NCI-H2171 (cell line): ENCODE measurements at places on chromosomes 11 and 22.
A peak's percentile ranks its signal among the peaks of the same experiment; 100 is the strongest.

- no peak for DNase-seq
These were observed 158.4 kb downstream of the ATG16L2 start for GRCh38 chr11:72972496-72973128.

- no peak for DNase-seq
These were observed 5.5 kb downstream of the RPS6KA4 start for GRCh38 chr11:64364435-64364834.

- no peak for DNase-seq
These were observed 9.2 kb downstream of the CRTAM start for GRCh38 chr11:122847466-122847865.

DNA sequence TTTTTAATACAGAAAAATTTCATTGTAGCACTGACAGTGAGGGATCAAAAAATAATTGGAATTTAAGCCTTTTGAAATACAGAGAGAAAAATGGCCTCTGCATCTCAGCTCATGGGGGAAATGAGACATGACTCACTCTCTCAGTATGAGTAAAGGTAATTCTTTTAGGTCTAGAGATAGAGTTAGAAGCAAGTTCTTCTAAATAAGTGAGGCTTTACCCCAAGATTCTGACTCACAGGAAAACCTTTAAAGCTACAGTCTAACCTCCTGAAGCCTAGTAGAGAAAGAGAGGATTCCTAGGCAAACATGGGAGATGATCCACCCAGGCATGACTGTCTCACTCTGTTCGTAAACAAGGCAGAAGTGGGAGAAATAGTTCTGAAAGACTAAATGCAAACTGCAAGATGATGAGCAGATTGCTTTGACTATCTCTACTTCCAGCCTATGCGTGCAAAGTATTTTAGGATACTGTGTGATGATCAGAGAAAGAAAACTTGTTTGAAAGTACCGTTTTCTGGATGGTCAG is 1003.3 kb upstream of the CCDC90B start:
- no peak for DNase-seq

GRCh38 chr22:39994041-39994565 is 651 bp upstream of the FAM83F start:
- DNase-seq = no peak

DNA sequence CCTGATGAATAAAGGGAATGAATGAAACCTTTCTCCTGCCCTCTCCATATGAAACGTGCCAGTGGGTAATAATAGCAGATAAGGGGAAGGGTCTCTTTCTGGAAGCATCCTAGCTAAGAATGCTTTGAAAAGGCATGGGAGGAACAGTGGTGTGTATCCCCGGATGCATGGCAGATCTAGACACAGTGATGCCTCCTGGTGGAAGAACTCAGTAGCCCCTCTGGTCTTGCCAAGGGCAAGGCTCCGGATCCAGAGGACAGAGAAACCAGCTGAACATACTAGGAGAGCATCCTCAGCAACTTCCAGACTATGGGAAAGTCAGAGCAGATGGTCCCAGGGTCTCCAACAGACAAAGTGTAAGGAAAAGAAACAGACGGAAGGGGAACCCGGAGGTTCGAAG is 6.4 kb downstream of the BAIAP2L2 start:
- no peak for DNase-seq

DNA sequence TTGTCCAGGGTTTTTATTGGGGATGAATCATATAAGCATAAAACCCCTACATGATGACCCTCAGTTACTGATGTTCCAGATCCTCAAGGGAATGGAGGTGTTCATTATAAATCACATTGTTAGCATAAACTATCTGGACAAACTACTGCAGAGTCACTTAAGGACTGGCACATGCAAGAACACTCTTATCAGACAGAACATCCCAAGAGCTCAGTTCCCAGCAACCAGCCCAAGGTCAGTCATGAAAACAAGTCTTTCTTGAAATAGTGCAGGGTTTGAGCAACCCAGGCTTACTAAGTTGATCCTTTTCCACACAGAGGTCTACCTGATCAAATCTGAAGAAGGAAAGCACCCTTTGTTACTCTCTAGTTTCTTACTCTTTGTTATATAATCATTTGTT is 13.5 kb upstream of the PTS start:
- DNase-seq = no peak

DNA sequence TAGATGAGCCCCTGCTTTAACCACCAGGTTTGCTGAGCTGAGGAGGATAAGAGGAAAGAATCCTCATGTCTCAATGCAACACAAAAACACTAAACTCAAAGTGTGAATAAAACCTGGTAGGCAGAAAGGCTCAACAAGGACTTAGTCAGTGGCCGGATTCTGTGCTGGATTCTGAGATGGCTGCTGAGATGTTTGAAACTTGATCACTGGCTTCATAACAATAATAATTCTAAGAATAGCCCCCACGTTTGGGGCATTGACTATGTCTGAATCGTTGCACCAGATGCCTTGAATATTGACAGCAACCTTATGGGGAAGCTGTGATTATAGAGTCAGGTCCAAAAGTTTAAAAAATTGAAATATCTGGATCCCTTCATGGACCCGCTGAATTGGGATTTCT is 4.6 kb downstream of the DKK3 start:
- DNase-seq = no peak

DNA sequence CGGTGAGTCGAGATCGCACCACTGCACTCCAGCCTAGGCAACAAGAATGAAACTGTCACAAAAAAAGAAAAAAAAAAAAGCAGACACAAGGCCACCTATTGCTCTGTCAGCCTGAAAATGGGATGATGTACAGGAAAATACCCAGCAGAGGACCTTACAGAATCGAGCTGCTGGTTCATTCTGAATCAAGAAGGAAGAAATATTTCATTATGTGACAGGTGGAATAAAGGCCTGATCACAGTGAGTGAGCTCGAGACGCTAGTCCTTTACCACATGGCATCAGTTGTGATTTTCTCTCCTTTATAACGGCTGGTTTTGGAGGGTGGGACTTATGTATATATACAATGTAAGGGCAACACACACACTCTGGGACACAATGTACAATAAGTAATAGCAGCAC is 340.0 kb downstream of the LARGE1 start:
- no peak for DNase-seq

- DNase-seq = no peak
These were observed 65.9 kb upstream of the BLID start for GRCh38 chr11:122181893-122182292.

- DNase-seq = no peak
These were observed at the start of gene INSC for GRCh38 chr11:15114501-15115475. INSC (plus strand) TSS chr11:15114923; CDS start chr11:15149175, 34,252 bp downstream.

GRCh38 chr11:111454561-111455192 is 57.5 kb downstream of the BTG4 start:
- no peak for DNase-seq

GRCh38 chr11:334264-334994 is 13.8 kb upstream of the IFITM3 start:
- no peak for DNase-seq

GRCh38 chr22:30159561-30160353 is 79.5 kb downstream of the HORMAD2 start:
- no peak for DNase-seq

- DNase-seq = no peak
These were observed 44.3 kb downstream of the BLID start for GRCh38 chr11:122071709-122072202.

DNA sequence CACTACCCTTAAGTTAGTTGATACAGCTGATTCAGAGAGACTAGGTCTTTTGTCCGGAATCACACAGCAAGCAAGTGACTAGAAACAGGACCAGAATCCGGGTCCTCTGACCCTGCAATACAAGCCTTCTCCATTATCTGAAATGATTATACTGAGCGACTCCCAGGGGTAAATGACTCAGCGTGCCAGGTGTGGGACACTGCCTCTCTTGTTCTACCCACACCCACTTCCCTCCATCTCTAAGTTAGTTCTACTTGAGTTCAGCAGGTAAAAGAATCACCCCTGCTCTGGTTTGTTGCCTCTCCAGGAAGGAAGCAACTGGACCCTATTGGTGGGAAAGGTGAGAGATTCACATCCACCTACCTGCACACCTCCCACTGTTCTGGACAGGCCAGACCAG is 156.9 kb downstream of the DBX1 start:
- peak; percentile 2 for DNase-seq

DNA sequence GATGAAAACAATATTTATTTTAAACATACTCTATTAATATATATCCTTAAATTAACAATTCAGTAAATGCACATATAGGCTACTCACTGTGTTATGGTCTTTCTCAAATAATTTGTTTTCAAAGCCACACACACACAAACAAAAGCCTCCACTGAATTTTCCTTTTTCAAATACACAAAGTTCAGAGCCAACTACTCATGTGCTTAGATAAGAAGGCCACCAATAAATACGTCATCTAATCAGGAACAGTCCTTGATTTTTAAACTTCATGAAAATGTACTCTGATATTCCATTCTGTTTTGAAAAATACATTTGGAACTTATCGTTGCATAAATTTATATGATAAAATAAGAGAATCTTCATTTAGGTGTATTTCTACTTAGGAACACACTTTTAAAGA is 26.0 kb downstream of the KBTBD3 start:
- no peak for DNase-seq

GRCh38 chr11:124823512-124824376 is 23.5 kb upstream of the MSANTD2 start:
- DNase-seq = no peak

DNA sequence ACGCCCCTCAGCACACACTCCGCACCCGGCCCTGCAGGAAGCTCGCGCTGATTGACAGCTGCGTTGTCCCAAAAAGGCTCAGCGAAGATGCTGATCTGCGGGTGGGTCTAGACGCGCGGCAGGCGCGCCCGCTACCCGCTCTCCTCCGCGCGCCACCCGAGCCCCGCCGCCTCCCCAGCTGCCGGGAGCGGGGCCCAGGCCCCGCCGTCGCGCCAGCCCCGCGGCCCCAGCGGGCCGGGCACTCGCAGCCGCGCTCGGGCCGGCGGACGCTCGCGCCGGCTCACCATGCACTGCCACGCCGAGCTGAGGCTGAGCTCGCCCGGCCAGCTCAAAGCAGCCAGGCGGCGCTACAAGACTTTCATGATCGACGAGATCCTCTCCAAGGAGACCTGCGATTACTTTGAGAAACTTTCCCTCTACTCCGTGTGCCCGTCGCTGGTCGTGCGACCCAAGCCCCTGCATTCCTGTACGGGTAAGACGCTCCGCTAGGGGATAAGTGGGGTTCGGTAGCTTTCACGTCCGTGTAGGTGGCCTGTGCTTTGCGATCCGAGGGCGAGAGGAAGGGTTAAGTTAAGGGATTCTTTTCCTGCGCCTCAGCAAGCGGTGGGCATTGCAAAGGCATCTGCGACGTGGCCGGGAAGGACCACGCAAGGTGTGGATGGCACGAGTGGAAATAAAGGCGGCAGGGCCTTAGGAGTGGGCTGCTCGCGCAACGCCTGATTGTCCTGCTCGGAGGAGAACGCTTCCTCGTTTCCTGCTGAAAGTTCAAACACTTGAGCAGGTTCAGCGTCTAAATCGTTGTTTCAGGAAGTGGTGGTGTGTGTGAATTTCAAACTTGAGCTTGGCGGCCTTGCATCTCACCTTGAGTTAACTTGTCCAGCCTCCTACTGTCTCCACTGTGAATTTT is at the start of gene BARX2:
Gene BARX2 (plus strand): TSS at position 98 of the 907 bp plus-strand sequence. CDS start 188 bp downstream, at position 286.
- DNase-seq = no peak

GRCh38 chr11:19728436-19728835 is 15.8 kb downstream of the NAV2 start:
- DNase-seq = no peak

DNA sequence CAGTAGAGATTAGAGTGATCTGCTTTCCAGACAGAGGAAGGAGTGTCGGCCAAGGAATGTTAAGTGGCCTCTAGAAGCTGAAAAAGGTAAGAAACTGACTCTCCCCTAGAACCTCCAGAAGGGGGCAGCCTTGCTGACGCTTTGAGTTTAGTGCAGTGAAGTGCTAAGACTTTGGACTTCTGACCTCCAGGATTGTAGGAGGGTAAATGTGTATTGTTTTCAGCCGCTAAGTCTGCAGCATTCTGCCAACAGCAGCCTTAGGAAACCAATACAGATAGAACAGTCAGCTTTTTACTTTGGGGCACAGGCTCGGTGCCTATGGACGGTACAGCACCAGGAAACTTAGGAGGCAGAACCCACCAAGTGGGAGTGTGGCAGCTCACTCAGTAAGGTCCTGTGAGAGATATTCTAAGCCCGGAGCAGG is 3.6 kb upstream of the TBC1D22A start:
- DNase-seq = no peak

GRCh38 chr11:62892077-62892922 is 11.6 kb downstream of the SLC3A2 start:
- no peak for DNase-seq

GRCh38 chr11:78576549-78577097 is 2.0 kb upstream of the NARS2 start:
- DNase-seq = no peak

DNA sequence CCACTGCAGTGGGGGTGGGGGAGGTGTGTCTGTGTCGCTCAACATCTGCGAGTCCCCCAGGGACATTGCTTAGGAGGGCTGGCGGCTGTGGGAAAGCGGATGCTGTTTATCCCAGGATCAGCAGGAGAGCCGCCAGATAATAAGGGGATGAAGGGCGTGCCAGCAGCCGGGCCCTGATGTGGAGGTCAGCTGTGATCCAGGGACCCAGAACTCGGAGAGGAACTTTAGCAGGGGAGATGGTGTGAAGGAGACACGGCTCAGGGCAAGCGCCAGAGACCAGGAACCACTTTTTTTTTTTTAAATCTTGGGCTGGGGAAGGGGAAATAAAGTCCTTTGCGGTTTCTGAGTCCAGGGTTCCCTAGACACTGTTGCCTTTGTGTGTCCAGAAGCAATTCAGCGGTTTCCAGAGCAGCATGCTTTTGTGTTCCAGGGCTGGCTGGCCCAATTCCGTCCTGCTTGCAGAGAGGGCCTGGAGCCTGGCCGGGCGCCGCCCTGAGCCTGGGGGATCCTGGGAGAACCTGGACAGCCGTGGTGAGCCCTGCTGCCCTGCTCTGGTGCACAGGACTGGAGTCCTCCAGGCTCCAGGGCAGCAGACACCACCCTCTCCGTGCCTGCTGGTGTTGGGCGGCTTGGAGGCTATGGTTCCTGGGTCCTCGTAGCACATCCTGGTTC is at the start of gene GRAMD4:
Gene GRAMD4 (plus strand): TSS at position 557 of the 672 bp plus-strand sequence. CDS start 6,414 bp downstream, outside the sequence.
- peak; percentile 88 for DNase-seq

GRCh38 chr11:72781063-72781312 is 12.9 kb downstream of the STARD10 start:
- DNase-seq = no peak

- no peak for DNase-seq
These were observed 42.2 kb downstream of the BUD13 start for GRCh38 chr11:116730601-116731000.

GRCh38 chr22:25182131-25183110 is 17.2 kb upstream of the CRYBB3 start:
- no peak for DNase-seq

GRCh38 chr22:49763696-49764095 is 64.0 kb downstream of the BRD1 start:
- DNase-seq = no peak
